ENCODE measurements at places on chromosomes 3 and 15.

DNA sequence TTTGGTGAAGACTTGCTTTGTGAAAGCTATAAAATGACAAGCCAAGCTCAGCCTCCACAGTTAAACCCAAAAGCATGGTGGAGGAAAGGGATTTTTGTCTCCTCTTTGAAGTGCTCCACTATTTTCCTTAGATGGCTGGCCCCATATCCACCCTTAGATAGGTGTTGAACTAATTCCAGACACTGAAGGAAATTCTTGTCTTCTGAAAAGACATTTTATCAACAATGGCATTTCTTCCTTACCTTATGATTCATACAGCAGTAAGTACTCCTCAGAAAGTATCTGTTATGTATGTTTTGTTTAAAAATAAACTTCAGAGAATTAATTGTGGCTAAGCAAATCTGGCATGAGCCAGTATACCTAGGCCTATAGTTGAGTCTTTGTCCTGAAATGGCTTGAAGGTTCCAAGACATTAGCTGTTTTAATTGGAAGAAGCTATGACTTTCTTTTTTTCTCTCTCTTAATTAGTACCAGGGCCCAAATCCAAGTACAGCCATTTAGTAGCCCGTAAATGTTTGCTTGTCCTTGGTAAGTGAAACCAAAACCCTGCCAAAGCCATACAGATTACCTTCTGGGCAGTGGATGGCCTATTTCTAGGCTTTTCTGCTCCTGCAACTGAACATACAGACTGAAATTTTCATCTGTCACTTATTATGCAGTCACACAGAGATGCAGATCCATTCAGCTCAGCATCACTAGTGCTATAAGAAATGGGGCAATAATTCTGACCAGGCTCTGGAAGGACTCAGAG, 5.1 kb upstream of the BFSP2 start:
- no peak for DNase-seq

GRCh38 chr3:15287565-15288330, 44.6 kb downstream of the SH3BP5 start:
- no peak for DNase-seq

DNA sequence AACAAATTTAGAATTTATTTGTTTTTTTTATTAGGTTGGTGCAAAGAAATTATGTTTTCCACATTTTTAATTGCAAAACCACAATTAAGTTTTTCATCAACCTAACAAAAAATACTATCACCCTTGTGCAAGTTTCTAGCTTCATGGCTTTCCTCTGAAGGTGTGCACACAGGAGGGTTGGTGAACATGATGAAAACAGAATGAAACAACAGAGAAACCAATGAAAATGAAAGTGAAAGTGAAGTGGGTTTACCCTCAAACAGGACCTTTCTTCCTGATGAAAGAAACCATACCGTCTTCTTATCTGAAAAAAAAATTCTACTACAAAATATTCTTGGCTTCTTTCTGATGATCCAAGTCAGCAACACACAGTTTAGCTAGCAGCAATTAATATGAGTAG, 71.9 kb upstream of the FEZF2 start:
- no peak for DNase-seq

DNA sequence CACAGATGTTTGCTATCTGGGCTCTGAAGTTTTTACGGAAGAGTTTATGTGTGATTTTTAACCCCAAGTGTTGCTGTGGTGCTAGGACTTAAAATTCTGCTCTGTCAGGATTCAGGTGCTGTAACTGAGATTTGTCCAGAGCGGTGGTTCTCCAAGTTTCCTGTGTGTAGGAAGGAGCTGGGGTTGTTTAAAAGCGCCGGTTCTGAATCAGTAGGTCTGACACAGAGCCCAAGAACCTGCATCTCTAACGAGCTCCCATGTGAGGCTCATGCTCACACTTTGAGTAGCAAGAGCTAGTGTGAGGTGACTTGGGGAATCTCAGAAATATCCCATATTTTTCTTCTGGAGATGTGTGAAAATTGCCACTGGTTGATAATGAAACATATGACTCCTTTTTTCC, 325.5 kb downstream of the SATB1 start:
- DNase-seq: no peak

- DNase-seq: no peak
These were observed 168.2 kb downstream of the MFSD1 start for GRCh38 chr3:158970006-158970405.

GRCh38 chr15:76359152-76359551, 22.6 kb downstream of the ISL2 start:
- DNase-seq: no peak

DNA sequence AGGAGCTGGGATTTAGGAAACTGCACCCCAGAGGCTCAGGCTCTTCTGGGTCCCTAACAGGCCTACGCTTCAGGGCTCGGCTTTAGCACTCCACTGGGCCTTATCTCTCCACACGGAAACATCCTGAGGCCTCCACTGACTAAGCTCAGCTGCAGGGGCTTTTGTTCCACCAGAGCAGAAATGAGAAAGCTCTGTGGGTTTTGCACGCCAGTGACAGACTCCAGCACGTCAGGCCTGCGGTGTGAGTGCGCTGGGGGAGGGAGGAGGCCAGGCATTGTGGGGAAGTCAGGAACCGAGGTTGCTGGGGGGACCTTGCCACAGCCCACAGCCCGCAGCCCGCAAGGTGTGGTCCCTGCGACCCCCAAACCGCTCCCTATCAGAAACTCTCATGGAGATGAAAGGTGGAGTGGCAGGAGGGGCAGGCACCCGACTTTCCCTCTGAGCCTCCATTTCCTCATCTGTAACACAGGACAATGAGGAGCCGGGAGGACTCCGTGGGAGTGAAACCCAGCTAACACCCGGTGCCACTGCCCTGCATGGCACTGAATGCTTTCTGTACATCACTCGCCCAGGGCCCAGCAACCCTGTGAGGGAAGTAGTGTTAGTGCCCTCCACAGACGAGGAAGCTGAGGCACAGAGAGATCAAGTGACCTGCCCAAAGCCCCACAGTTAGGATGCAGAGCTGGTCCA, 106.5 kb downstream of the TPRA1 start:
- no peak for DNase-seq

- no peak for DNase-seq
These were observed 26.4 kb downstream of the TYRO3 start for GRCh38 chr15:41585127-41586047.

DNA sequence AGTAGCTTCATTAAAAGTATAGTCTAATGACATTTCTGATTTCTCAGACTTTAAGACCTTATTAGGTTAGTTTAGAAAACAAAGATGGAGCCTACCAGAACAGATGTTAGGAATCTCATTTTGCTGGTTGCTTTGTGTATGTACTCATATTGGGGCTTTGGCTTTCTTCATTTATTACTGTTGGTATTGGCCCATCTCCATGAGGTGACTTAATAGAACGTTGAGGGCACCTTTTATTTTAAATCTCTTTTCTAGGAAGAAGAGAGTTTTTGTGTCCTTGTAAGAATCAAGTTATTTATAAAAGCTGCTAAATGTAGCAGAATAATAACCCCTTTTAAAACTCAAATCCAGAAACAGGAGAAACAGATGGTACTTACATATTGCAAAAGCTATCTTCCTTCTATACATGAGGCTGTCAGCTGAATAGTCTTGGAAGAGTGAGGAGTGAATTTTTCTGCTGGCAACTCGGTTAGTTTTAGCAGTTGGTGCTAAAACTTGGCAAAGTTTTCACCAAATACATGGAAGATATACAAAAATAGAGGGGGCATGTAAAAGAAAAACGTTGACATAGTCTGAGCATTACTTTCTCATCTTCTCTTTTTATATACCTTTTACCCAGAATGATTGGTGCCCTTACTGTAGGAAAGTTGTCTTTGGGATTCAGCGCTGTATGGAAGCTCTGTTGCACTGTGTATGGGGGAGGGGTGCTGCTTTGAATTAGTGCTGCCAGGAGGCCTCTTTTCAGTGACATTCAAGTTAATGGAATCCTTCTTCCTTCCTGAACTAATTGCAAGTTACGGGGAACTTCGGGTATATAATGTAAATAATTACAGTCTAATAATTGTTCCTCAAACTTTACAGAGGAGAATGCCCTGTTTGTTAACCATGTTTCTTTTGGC, 35.8 kb downstream of the CTNNB1 start:
- no peak for DNase-seq

DNA sequence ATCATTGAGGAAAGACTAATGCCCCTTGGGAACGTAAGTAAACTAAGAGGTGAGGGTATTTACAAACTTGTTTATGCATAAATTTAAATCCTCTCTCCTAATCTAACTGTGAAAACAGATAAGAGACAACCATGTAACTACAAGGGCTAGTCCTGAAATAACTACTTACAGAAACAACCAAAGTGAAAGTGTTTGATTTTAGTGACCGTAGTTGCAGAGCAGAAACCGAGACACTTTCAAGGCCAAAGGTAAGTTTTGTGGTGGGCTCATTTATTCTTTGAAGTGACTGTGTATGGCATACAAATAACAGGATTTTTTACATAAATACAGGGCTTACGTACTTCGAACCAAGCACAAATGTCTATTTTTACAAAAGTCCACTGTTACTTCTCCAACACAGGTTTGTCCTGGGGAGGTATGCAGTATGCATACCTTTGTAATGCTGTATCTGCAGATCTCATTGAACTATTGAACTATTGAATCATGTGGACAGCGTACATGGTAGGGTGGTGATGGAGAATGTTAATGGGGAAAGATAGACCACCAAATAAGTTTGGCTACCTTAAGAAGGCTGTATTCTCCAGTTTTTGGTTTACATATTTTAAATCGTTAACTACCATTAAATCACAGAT, 99.6 kb upstream of the RBMS3 start:
- DNase-seq: no peak

- DNase-seq: no peak
These were observed 123.1 kb upstream of the LRRFIP2 start for GRCh38 chr3:37297459-37297858.

DNA sequence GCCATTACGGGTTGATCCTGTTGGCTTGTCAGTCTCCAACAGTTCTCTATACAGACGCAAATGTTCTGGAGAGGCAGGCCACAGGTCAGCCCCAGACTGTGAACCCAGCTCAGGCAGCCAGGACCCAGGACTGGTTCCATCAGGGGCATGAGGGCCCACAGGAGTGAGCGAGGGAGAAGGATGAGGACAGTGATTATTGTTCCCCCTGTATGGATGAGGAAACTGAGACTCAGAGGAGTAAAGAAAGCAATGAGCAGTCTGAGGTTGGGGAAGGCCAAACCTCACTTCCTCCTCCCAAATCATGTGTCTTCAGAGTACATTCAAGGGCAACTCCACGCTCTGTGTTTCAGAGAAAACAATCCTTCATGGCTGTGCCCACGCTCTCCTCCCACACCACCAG, 121.9 kb downstream of the RPLP1 start:
- DNase-seq: no peak

DNA sequence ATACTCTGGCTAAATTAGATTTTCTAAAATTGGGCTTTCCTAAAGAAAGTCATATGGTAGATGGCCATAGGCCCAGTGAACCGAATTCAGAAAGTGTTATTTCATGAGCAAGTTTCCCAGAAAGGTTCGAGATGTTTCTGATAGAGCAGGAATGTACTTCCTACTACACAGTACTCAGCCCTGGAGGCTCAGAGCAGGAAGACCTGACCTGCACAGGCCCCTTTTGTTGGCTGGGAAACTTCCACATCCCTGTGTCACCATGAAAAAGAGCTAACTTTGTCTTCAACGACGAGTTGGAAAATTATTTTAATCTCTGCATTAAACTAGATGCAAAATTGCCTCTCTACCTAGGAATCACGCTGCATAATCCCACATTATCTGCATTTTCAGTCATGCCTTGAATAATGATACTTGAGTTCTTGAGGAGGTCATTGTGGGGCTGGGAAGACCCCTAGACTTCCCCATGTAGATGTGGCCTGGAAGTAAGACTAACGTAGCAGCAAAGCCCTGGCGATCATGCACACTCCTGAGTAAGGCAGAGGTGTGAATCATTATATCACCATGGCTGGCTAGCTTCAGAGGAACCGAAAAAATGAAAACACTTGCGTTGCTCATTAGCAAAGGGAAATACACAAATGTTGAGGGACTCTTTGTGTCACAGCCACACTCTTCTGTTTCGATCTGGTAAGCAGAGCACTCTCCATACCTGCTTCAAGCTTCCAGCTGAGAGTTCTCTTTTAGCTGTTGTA, 47.1 kb downstream of the CMTM7 start:
- DNase-seq: no peak

GRCh38 chr15:50278496-50278895, 13.0 kb upstream of the HDC start:
- no peak for DNase-seq

GRCh38 chr3:158532099-158532734, 38.8 kb upstream of the MLF1 start:
- DNase-seq: no peak

- no peak for DNase-seq
These were observed 22.6 kb upstream of the LIMD1 start for GRCh38 chr3:45571969-45572368.

DNA sequence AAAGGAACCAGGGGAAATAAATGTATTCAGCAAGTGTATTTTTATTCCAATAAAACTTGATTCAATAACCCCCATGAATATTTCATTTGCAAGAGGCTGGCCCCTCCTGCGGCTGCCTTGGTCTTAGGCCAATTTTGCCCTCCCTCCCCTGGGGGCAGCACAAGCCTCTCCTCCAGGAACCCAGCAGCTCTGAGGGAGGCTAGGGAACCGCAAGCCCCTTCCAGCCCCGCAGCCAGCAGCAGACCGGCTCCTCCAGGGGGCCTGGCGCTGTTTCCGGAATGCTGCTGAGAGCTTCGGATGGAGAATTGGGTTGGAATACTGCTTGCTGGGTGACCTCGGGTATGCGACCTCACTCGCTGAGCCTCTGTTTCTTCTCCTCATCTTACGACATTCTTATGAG, 150.1 kb downstream of the RAB11A start:
- no peak for DNase-seq

GRCh38 chr3:4976109-4976508, 3.1 kb upstream of the BHLHE40 start:
- peak; percentile 18 for DNase-seq

GRCh38 chr3:99394831-99395778, 243.3 kb upstream of the COL8A1 start:
- DNase-seq: no peak

- no peak for DNase-seq
These were observed 7.8 kb downstream of the CAMK1 start for GRCh38 chr3:9761919-9762318.

DNA sequence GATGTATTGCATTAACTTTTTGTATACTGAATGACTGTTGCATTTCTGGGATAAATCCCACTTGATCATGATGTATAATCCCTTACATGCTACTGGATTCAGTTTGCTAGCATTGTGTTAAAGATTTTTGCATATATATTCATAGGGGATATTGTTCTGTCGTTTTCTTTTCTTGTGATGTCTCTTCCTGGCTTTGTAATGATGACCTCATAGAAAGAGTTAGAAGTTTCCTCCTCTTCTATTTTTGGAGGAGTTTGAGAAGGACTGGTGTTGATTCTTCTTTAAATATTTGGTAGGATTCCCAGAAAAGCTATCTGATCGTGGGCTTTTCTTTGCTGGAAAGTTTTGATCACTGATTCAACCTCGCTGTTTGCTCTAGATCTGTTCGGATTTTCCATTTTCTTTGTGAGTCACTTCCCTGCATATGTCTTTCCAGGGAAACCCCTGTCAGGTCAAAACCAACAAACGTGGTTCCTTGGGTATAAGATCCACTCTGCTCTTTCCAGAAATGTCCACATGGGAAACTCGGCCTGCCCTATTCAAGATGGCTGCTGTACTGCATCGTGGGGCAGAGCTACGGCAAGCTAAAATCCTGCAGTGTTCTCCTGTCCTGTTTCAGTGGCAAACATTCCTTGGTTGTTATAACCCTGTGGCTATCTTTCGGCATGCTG, 120.4 kb downstream of the GABRG3 start:
- no peak for DNase-seq
